ENCODE measurements at places on chromosomes 5 and 9.

- DNase-seq, result no peak
Measured at GRCh38 chr9:27078685-27079084, 30.3 kb upstream of the TEK start.

DNA sequence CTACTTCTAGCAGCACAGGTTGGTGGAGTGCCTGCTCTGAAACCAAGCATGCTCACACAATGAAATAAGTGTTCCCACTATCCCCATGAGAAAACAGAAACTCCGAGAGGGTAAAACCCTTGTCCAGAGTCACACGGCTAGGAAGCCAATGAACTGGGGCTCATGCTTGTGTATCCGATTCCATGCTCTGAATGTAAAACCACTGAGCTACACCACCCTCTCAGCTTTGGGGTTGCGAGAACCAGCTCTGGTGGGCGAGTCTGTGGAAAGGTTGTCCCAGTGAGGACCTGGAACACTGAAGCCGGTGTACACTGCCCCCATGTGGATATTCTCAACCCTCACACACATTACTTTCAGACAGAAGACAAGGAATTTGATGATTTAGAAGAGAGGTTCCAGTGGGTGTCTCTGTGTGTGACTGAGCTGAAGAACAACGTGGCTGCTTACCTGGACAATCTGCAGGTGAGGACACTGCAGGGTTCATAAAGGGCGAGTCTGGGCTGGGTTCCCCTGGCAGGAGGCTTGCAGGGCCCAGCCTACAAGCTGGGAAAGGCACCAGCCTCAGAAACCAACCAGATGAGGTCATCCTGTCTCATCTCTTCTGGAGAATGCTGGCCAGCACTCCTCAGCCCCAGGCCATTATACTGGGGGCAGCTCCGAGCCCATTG is 37.4 kb downstream of the ARHGEF37 start:
- no peak for DNase-seq

GRCh38 chr5:101047181-101047580 is 144.1 kb upstream of the ST8SIA4 start:
- no peak for DNase-seq

DNA sequence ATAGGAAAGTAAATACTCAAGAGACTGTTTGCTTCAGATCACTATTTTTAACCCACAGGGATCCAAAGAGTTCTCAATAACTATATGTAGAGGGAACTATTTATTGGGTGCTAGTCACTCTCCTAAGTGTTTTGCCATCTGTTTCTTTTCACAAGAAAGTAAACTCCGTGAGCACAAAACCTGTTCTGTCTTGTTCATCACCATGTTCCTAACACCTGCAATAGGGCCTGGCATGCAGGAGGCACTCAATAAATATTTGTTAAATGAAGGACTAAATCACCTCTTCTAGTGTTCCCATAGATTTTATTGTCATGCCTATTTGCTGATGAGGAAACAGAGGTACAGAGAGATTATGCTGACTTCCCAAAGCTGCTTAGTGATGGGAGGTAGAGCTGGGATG is 118.2 kb downstream of the VCAN start:
- DNase-seq, result no peak

DNA sequence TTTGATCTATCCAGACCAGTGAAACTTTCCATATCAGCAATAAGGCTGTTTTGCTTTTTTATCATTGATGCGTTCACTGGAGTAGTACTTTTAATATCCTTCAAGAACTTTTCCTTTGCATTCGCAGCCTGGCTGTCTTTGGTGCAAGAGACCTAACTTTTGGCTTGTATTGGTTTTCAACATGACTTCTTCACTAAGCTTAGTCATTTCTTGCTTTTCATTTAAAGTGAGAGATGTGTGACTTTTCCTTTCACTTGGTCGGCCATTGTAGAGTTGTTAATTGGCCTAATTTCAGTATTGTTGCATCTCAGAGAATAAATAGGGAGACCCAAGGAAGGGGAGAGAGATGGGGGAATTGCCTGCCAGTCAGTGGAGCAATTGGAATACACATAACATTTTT is 26.4 kb upstream of the CMYA5 start:
- no peak for DNase-seq

GRCh38 chr5:131981516-131981915 is 29.9 kb downstream of the ACSL6 start:
- no peak for DNase-seq

- DNase-seq, result no peak
Measured at GRCh38 chr5:42543774-42544173, 120.5 kb downstream of the GHR start.

DNA sequence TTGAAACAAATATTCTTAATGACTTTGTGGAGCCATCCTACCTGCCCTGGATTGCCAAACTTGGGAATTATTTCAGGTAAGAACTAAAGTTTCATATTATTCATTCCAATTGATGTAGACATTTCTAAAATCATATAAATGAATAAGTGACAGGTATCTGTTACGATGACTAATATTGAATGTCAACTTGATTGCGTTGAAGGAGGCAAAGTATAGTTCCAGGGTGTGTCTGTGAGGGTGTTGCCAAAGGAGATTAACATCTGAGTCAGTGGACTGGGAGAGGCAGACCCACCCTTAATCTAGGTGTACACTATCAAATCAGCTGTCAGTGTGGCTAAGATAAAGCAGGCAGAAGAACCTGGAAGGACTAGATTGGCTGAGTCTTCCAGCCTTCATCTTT is 1688.4 kb upstream of the CDH9 start:
- DNase-seq, result no peak

- no peak for DNase-seq
Measured at GRCh38 chr5:112238473-112238872, 180.6 kb downstream of the EPB41L4A start.

- DNase-seq, result no peak
Measured at GRCh38 chr9:80077059-80077458, 505.3 kb downstream of the TLE4 start.

- DNase-seq, result no peak
Measured at GRCh38 chr5:170846416-170846815, 15.4 kb upstream of the RANBP17 start.

DNA sequence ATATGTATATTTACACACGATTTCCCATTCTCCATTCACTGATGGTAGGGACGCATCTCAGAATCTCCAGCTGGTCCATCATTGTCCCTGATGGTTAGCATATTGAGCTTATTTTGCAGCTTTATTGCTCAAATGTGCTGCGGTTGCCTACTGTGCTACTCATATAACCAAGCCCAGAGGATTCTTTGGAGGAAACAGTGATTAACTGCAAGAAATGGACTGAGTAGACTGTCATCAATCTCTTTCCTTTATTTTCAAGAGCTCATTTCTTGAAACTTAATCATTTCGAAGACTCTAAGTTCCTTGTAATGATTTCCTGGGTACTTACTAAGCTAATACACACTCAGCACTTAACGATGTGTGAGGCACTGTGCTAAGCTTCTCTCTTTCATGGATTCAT is 119.0 kb downstream of the MAT2B start:
- no peak for DNase-seq

GRCh38 chr5:134500699-134501430 is 24.6 kb upstream of the JADE2 start:
- no peak for DNase-seq

- DNase-seq, result no peak
Measured at GRCh38 chr5:90356622-90357021, 52.9 kb downstream of the CETN3 start.

DNA sequence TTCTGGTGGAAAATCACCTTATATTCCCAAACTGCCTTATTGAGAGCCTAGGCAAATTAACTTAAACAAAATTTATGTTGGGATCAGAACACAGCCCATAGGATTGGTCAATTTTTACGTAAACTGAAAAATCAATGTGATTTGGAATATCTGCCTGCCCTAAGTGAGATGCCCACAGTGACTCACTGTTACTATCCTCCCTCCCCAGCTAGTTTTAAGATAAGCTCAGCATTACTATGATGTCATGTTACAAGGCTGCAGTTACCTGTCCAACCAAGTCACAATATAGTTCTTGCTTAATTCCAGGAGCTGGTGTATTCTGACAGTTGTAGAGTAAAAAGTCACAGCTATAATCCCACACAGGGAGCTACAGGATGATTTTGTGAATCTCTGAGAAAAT is 23.1 kb downstream of the SKP1 start:
- no peak for DNase-seq

DNA sequence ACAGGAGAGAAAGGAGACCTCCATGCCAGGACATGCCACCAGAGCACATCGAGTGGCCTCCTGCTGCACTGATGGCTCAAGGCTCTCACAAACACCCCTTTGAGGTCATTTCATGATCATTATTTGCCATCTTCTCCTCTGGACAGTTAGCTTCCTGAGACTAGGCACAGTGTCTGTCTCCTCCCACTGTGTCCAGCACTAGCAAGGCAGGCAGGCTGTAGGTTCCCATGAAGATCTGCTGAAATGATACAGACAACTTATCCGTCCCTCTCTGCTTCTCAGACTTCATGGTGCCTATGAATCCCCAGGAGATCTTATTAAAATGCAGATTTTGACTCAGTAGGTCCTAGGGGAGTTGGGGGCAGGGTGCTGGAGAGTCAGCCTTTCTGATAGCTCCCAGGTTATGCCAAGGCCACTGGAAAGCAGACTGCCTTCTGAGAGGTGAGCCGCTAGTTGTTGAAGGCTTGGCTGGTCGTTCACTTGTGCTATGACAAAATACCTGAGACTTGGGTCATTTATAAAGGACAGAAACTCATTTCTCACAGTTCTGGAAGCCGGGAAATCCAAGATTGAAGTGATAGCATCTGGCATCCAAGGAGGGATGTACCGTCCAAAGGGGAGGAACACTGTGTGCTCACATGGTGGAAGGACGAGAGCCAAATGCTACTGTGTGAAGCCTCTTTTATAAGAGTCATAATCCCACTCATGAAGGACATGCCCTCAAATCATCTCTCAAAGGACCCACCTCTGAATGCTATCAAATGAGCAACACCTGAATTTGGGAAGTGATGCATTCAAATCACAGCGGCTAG is 183.4 kb downstream of the SPOCK1 start:
- no peak for DNase-seq

DNA sequence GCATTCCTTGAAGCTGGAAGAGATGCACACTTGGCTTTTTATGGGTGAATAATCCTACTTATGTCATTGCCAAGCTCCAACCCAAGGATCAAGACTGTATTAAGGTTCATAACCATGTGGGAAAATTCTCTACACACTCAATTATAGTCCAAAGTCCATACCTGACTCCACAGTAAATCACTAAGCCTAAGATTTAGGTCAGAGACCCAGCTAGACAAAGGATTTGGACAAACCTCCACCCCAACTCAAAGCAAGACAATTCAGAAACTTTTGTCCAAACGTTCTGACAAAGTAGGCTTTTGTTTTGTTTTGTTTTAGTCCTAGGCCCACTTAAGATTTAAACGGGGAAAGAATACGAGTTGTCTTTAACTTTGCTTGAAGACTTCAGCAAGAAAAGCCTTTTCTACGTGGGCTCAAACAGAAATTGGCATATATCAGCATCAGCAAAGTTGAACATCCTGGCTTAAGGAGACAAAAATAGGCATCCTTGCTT is 1.7 kb downstream of the MEGF9 start:
- no peak for DNase-seq

GRCh38 chr9:106689089-106689488 is 173.9 kb upstream of the ZNF462 start:
- no peak for DNase-seq

DNA sequence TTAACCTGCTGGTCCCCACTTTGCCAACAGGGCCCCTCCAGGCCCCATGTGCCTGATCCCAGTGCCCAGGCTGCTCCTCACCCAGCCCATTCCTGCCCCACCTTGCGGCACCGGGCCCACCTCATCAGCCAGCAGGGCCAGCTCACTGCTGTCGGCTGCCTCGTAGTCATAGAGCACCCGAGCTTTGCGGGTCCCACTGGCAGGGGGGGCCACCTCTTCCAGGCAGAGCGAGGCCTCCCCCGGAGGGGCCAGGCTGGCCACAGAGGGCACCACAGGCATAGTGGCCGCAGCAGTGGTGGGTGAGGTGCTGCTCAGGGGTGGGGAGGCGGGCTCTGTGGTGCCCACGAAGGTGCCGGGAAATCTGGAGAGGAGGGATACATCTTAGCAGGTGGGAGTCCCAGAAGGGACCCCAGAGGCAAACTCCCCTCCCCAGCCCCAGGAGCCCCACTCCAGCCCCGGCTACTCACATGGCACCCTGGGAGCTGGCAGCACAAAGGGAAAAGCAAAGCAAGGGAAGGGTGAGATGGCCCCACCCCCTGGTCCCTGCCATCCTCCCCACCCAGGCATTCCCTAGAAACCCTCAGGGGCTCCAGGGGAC is 19.0 kb downstream of the SH3GLB2 start:
- DNase-seq, result no peak

DNA sequence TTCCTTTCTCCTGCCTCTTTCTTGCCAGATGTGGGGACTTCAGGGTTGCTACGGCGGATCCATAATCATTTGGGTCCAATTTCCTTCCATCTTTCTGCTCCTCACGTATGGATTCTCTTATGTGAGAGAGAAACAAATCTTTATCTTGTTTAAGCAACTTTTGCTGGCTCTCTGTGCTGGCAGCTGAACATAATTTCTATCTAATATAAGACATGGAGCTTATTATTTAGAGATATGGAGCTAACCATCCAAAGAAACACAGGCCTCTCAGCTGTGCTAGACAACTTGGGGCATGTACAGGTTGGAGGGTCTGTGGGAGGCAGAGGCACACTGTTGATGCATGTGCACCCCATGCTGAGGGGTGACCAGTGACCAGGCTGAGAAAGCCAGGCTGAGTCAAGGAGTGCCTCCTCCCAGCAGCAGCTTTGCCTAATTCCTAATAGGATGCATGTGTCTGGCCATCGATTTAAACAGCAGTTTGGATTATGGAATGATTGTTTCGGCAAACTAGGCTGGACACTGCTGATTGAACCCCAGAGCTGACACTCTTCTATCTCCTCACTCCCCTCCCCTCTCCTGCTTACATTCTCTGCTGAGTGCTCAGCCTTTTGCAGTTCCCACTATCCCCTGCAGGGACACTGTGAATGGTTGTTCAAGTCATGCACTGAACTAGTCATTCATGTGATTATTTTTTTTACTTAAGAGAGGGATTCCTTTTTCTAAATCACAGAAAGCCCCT is 195.8 kb downstream of the ERCC6L2 start:
- DNase-seq, result no peak

DNA sequence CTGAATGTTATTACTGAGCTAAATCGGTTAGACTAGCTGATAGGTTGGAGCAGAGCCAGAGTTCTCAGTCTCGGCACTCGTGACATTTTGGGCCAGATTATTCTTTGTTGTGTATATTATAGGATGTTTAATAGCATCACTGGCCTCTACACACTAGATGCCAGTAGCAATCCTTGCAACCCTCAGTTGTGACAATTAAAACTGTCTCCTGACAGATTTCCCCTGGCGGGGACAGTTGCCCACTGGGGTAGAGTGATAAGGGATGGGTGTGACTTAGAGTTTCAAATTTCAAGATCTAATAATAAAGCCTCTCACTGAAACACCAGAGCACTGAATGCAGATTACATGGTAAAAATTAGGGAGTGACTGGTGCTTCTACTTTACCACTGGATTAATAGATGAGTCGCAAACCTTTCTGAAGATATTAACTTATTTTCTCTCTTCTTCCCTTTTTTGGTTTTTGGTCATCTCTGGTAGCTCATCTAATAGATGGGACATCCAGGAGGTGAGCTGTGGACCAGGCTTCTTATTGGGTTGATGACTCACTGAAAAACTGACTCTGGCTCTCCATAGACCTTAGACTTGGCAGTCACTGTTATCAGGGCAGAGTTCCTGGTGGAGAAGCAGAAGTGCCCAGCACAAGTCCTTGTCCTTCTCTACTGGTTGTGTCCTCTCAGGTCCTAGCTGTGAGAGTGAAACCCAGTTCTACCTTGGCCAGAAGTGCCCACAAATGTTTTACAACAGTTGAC is 150.3 kb downstream of the UNC13B start:
- no peak for DNase-seq

- no peak for DNase-seq
Measured at GRCh38 chr5:10538789-10539686, 24.8 kb upstream of the ANKRD33B start.

GRCh38 chr5:142095651-142096330 is 12.8 kb upstream of the NDFIP1 start:
- peak; percentile 91 for DNase-seq
